ENCODE measurements at places on chromosomes 5 and 9. TPM values are rescaled to one million over a fixed set of nuclear protein-coding genes. Genes with fewer than 3 reads are reported as not detected.

BAAT gene
- total RNA-seq: 459 TPM

CATSPER3 gene
- 0.86 TPM for total RNA-seq

GRCh38 chr9:126062158-126062886, 264.3 kb upstream of the MVB12B start:
- DNase-seq: no peak

GALNT12 gene
- total RNA-seq: 0.35 TPM

- DNase-seq: peak; percentile 46
Measured at GRCh38 chr5:156815988-156816599, 34.0 kb upstream of the PPP1R2B start.

GRCh38 chr9:107960916-107961315, 471.3 kb upstream of the KLF4 start:
- DNase-seq: no peak

OTP gene
- total RNA-seq: not detected

DNA sequence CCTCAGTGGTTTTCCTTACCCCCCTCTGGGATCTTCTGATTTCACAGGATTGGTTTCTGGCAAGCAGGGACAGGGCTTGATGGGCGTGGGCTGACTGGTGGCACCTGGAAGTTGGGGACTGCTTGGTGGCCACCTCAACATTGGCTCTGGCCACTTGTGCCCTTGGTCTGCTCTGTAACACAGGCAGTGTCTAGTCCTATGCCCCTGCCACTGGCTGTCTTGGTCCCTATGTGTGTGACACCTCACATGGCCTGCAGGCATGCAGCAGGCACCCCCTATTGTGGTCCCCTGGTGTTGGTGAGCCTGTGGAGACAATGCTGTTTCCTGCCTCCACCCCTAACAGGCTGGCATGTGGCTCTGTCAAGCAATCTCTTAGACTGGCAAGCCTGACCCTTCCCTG, 71.3 kb downstream of the GDA start:
- DNase-seq: no peak

- no peak for DNase-seq
Measured at GRCh38 chr9:132881826-132882225, 3.1 kb downstream of the SPACA9 start.

- no peak for DNase-seq
Measured at GRCh38 chr5:127802477-127802865, 99.3 kb downstream of the CCDC192 start.

- DNase-seq: no peak
Measured at GRCh38 chr9:37290940-37291485, 131.5 kb upstream of the GRHPR start.

GRIA1 gene
- not detected for total RNA-seq

APC gene
- 18.9 TPM for total RNA-seq

ZDHHC12 gene
- total RNA-seq: 22.9 TPM

GRCh38 chr9:75239176-75239575, 150.9 kb downstream of the OSTF1 start:
- peak; percentile 76 for DNase-seq

GRCh38 chr9:115194216-115194615, 76.3 kb upstream of the TNC start:
- no peak for DNase-seq

DNA sequence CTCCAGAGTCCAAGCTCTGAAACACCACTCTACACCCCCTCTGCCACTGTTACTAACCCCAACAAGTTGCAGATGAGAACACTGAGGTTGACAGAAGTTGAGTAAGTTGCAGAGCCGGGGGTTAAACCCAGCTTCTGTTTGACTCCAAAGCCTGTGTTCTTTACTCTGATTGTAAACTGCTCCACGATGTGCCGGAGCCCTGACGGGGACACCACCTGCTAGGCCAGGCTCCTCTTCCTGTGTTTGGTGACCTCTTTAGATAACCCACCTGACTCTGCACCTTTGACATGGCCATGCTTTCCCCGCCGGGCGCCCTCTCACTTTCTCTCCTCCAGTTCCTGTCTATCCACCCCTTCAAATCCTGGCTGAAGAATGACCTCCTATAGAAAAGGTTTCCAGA, 96.7 kb downstream of the PAX5 start:
- DNase-seq: no peak

PRPF4 gene
- total RNA-seq: 12.0 TPM

GRCh38 chr9:70988551-70988950, 132.9 kb downstream of the TRPM3 start:
- no peak for DNase-seq

- no peak for DNase-seq
Measured at GRCh38 chr5:179323026-179323870, 22.0 kb downstream of the ADAMTS2 start.

CCNO gene
- total RNA-seq: not detected

DNA sequence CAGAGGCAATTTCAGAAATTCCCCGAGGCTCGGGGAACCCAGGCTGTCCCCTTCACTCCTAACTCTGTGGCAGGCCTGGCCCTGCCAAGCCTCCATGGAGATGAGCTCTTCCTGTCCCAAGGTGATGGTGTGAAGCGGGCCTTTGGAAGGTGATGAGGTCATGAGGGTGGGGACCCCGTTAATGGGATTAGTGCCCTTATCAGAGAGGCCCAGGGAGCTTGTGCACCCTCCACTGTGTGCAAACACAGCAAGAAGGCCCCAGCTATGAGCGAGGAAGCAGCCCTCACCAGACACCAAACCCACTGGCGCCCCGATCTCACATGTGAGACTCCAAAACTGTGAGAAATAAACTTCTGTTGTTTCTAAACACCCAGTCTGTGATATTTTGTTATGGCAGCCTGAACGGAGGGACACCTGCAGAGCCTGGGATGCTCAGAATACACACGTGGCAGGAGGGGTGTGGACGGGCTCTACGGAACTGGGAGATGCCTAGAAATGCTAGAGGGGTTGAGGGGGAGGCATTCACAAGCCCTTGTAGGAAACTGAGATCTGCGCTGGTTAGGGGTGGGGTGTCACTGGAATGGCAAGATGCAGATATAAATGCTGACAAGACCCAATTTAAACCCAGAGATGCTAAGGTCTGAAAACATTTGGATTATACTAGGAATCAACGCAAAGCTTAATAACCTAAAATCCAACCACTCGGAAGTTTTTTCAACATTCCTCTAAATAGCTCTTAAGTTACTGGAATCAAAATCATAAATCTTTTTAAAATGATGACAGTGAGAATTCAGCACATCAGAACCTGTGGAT, 46.9 kb downstream of the ADAMTS2 start:
- no peak for DNase-seq

ADRA1B gene
- total RNA-seq: 12.0 TPM

LIFR gene
- 21.9 TPM for total RNA-seq

ALDOB gene
- total RNA-seq: 4,002 TPM

FGF10 gene
- total RNA-seq: 0.08 TPM

- DNase-seq: no peak
Measured at GRCh38 chr9:110104261-110104809, 103.6 kb downstream of the C9orf152 start.

Data from left lobe of liver (tissue), 2 donors.